Activated naive CD4-positive, alpha-beta T cell treated with anti-CD3 and anti-CD28 coated beads, Interleukin-2, amount 50 U/mL, for 16 hours (primary cell): ENCODE measurements at places on chromosomes 13 and 19.

DNA sequence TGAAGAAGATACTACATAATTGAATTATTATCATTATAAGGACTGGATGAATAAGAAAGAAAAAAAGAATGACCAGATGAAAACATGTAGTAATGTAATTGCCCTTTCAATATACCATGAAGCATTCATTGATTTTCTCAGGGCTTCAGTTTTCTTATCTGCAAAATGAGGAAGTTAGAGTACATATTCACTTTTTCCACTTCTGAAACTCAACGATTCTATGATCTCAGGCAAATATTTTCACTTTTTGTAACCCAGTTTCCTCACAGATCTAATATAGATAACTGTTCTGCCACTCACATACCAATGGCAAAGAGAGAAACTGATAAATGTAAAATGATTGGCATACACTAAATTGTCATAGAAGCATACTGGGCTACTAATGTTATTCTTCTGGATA, 856.6 kb upstream of the KLHL1 start:
- no peak for DNase-seq

DNA sequence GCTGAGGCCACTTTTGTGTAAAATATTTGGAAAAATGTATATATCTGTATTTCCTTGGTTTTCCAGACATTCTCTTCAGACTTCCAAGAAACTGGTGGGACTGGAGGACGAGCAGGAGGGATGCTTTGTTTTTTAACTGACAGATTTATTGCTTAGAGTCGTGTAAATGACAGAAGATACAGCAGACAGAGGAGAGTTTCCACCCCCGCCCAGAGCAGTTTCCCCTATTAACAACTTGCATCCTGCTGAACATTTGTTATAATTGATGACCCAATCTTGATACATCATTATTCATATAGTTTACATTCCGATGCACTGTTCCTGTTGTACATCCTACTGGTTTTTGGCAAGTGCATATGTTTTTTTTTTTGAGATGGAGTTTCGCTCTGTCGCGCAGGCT, 7.1 kb upstream of the DOCK6 start:
- no peak for DNase-seq

GRCh38 chr19:41537789-41538188, 38.2 kb upstream of the CEACAM21 start:
- DNase-seq: no peak

GRCh38 chr19:7636691-7637373, at the start of gene STXBP2:
Gene STXBP2, plus strand, starts transcription at chr19:7637110. Its CDS starts 40 bp downstream, at chr19:7637150.
- peak; percentile 90 for DNase-seq

GRCh38 chr19:56383826-56384605, 9.3 kb downstream of the ZNF582 start:
- DNase-seq: no peak

GRCh38 chr19:12858041-12858928, 20.0 kb downstream of the MAST1 start:
- no peak for DNase-seq

DNA sequence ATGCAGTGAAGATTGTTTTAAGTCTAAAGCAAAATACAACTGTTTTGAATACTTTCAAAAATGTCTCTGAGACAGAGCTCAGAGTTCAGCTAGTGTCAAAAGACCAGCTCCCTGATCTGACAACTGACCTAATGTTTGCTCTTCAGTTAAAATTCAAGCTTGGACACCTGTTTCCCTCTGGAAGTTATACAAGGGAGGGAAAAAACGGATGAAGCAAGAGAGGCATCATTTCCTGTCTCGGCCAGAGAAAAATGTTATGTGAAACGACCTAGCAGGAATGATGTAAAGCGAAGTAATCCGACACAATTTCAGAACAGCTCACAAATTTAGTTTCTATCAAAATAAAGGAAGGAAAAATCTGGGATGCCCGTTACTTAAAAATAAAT, 59.4 kb downstream of the ZAR1L start:
- no peak for DNase-seq

- peak; percentile 67 for DNase-seq
Measured at GRCh38 chr13:113187263-113187669, 21.2 kb downstream of the PCID2 start.

- DNase-seq: no peak
Measured at GRCh38 chr13:48949566-48950500, 25.9 kb upstream of the FNDC3A start.

GRCh38 chr13:92806215-92806614, 420.4 kb upstream of the GPC6 start:
- DNase-seq: no peak

GRCh38 chr19:18789883-18790565, 1.1 kb downstream of the COMP start:
- DNase-seq: peak; percentile 42

- no peak for DNase-seq
Measured at GRCh38 chr13:110126391-110126961, 180.5 kb downstream of the COL4A1 start.

DNA sequence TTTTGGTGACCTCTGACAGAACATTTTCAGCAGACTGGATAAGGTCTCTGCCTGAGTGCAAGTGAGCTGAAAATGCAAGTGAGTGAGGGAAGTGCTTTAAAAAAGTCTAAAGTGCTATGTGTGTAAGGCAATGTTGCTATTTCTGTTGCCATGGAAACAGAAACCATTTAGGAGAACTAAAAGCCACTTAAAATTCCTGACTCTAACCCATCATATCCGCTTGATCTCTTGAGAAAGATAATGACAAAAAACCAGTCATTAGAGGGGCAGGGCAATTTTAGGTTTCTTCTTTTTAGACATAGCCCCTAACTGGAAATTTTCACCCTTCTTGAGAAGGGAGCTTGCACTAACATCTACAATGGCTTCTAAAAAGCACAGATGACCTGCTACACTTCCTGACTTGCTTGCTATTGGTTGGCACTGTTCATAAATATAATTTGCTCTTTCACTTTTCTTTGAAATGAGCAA, at the start of gene CYSLTR2:
Gene CYSLTR2, plus strand, starts transcription at position 458 of the 468 bp plus-strand sequence. CDS start 52,889 bp downstream, outside the sequence.
- DNase-seq: no peak

- no peak for DNase-seq
Measured at GRCh38 chr13:76570510-76570971, 315.7 kb downstream of the KCTD12 start.

DNA sequence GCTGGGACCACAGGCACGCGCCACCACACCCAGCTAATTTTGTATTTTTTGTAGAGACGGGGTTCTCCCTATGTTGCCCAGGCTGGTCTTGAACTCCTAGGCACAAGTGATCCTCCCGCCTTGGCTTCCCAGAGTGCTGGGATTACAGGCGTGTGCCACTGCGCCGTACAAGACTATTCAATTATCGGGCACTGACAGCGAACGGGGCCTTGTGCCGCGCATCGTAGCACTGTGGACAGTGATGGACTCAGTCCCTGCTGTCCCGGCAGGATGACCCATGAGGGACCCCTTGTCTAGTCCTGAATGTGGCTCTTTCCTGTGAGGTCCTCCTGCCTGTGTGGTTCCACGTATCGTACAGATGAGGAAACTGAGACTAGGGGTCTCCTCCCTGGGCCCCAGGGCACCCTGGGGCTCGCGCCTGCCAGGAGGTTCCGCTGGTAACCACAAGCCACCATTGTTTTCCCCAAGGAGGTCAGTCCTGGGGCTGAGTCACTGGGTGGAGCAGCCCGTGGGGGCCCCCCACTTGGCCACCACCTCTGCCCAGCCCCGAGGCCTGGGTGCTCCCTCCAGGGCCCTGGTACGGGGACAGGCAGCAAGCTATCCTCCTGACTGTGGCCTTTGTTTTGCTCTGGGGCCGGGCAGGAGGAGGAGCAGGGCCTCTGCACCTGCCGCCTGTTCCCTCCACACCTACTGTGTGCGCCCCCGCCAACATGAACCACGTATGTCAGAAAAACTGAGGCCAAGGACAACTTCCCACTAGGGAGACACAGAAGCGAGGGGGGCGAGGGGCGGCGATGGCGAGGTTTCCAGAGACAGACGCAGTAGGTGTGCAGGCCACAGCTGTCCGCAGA, 2.9 kb upstream of the TCF3 start:
- DNase-seq: no peak

GRCh38 chr13:80251403-80251802, 89.5 kb downstream of the SPRY2 start:
- DNase-seq: no peak

GRCh38 chr19:15456871-15457700, 7.3 kb downstream of the RASAL3 start:
- no peak for DNase-seq

GRCh38 chr13:40966298-40966697, 52.8 kb downstream of the ELF1 start:
- DNase-seq: no peak

DNA sequence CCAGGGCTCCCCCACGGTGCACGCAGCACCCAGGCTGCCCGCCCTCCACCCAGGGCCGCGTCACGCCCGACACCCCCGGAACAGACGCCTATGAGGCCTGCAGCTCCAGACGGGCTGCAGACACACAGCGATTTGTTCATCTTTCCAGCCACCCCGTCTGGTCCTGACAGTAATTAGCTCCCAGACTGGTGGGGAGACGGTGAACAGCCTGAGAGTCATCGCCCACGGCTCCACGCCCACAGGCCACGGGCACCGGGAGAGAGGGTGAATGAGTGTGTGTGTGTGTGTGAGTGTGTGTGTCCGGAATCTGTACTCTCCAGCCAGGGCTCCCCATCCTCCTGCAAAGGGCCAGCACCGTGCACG, 18.1 kb downstream of the GADD45B start:
- DNase-seq: no peak
